ENCODE measurements at places on chromosomes 1 and 21.

DNA sequence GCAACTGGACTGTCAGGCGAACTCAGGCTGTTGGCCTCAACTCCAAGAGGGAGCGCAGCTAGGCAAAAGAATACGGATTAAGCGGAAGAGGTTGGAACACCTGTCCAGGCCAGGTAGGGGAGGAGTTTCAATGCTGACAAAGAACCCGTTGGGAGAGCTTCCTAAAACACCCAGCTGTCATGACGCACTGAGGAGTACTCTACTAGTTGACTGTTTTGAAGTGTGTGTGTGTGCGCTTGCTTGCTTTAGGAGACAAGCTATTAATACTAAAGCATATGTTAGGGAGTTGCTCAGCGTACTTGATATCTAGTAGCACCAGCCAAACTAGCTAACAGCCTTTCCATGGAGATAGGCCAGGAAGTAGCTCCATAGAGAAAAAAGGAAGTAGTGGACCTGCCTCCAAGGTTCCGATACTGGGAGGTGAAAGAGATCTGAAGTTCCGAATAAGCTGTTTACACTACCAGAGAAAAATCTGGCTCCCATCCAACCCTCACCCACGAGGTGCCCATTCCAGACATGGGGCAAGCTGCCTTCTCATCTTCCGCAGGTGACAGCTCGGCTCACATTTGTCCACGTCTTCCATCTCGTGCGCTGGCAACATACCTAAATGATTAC is 974 bp upstream of the FNBP1L start:
- no peak for DNase-seq

- no peak for DNase-seq
These were observed 8.7 kb downstream of the DOP1B start for GRCh38 chr21:36165356-36165755.

DNA sequence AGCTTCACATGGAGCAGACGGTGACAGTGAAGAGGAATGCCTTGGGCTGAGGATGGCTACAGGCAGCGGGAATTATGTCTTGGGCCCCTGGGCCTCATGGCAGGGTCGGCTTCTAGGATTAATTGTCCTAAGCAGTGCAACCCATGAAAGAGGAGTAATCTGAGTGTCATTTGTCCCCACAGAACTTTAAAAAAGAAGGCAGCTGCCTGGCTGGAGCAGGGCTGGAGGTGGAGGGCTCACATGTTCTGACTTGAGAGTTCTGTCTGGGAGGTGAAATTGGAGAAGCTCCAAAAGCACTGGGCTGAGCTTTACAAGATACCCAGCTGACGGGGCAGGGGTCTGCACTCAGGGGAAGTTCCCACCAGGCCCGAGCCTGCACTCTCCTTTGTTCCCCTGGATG is 22.6 kb downstream of the CACNA1S start:
- no peak for DNase-seq

- DNase-seq: no peak
These were observed 6.6 kb upstream of the STUM start for GRCh38 chr1:226541631-226542622.

- DNase-seq: no peak
These were observed 27.0 kb upstream of the SDHB start for GRCh38 chr1:17080880-17081279.

DNA sequence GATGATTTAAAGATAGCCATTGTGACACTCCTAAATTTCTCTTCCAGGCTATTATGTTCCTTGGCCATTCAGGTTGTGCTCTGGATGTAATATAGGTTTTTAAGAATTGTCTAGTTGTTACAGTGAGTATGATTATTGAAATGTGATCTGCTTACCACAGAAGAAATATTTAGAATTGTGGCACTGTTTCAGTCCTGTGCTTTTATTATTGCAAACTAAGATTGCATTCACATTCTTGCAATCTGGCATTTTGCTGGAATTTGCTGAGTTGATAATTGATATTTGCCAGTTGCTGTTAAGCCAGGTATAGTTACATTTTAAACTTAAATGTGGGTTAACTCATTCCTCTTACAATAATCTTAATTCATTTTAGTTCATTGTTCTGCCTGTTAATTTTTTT is 22.3 kb downstream of the EXO1 start:
- no peak for DNase-seq

All from fibroblast of upper back skin (primary cell).